ENCODE measurements at places on chromosomes 5 and 9.
A peak's percentile ranks its signal among the peaks of the same experiment; 100 is the strongest.

- DNase-seq = no peak
Measured at GRCh38 chr5:13956471-13956870, 12.0 kb upstream of the DNAH5 start.

DNA sequence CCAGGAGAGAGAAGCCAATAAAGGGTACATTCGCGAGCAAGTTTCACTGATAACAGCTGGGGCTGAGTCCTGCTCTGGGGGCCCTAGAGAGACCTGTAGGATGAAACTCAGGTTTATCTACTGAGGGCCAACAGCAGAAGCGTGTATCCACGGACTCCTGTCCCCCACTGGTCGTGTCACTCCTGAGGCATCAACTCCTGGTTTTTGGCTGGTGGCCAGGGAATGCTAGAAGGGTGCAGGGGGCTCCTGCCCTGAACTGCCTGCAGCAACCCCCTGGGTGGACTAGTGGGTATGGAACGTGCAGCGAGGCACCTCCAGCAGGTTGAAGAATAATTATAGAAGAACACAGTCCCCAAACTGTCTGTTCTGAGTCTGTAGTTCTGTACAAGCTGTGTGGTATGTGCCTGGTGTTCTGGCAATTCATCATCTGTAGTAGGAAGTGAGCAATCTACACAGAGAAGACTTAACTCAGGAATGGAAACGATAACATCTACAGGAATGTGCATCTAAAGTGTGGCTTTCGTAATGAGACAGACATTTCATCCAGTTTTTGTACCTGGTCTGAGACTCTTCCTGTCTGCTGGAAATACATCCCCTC is 64.5 kb upstream of the GNA14 start:
- peak; percentile 55 for DNase-seq

DNA sequence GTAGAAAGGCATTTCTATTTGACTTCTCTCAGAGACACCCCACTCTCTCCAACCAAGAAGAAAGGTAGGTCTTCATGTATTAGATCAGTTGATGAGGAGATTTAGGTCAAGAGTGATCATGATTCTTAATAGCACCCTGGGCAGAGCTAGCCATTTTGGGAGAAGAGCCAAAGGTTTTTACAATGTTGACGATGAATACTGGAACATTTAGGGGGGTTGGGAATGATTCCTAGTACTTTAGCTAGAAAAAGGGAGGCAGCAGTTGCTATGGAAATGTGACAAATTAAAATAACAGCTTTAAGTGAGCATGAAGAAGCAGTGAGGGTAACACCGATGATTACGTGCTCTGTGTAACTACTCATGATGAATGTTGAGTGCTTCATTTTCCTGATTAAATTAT is 9.5 kb upstream of the RPS23 start:
- DNase-seq = no peak

DNA sequence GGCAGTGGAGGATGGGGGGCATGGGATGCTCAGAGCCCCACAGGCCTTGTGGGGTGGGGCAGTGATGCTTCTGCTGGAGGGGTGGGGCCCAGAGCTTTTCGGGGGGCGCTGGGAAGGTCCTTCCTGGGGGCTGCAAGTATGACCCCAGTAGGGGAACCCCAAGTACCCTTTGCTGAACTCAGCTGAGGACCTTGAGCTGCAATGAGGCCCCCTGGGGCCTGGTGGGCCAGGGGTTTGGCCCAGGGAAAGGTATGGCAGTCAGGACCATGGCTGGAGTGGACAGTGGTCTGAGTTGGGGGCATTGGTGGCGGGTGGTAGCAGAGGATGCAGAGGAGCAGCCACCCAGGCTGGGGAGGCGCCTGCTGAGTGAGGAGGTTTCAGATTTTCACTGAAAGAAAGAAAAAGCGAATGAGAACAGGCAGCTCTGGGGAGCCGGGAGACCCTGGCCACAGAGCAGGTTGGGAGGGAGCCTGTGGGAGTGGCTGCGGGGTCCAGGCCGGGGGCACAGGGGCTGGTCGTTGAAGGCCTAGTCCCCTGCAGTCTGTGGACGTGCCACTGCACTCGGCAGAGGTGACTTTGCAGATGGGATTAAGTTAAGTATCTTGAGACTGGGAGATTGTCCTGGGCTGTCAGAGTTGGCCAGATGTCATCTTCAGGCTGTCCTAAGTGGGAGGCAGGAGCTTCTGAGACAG is 19.2 kb downstream of the WNK2 start:
- no peak for DNase-seq

DNA sequence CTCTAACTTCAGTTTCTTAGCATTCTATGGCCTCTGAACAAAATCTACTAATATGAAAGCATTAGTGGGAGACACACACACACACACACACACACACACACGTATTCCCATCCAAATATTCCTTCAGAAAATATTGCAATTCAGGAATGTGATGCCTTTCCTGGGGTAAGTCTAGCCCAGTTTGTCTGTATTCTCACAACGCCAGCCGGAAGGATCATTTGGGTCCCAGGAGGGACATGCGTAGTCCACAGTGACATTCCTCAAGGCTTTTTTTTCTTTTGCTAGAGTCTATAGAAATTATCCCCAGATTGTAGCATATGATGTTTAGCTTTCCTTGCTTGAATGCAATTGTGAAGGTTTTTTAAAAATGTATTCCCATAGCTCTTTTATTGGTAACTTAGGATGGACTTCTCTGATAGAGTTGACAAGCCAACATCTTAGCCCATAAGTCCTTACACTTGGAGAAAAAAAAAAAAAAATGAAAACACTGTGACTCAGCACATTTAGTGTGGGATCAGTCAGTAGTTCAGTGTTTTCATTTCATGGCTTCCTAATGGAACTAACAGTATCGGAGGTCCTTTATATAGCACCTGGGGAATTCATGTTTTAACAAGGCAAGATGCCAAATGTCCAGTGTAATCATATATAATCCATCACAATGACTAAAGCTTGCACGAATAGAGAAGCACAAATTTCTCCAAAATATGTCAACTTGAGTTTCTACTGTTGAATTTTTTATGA is 316.5 kb downstream of the DIRAS2 start:
- DNase-seq = no peak

GRCh38 chr9:69945671-69946141 is 97.9 kb upstream of the MAMDC2 start:
- peak; percentile 80 for DNase-seq

- DNase-seq = no peak
Measured at GRCh38 chr9:102631559-102631958, 363.6 kb upstream of the CYLC2 start.

GRCh38 chr5:65913519-65913918 is 12.9 kb upstream of the ERBIN start:
- peak; percentile 39 for DNase-seq

DNA sequence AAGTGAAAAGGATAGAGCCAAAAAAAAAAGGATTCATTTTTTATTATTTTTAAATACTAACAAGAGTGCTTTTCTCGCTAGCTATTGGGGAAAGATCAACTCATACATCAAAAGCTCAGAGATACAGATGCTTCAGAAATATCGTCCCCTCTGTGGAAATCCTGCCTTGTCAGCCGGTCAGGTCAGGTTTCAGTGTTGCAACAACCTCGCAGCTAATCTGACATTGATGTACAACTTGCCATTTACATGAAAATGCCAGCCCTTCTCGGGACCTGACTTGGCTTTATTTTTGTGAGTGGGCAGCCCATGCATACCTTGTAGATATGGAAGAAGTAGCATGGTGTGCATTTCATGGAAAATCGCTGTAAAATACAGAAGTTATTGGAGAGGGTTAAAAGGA is 358.8 kb upstream of the ADAMTS16 start:
- no peak for DNase-seq

- no peak for DNase-seq
Measured at GRCh38 chr9:27280860-27281259, 16.1 kb downstream of the EQTN start.

- DNase-seq = peak; percentile 96
Measured at GRCh38 chr5:138725153-138725817, 27.9 kb upstream of the CTNNA1 start.

DNA sequence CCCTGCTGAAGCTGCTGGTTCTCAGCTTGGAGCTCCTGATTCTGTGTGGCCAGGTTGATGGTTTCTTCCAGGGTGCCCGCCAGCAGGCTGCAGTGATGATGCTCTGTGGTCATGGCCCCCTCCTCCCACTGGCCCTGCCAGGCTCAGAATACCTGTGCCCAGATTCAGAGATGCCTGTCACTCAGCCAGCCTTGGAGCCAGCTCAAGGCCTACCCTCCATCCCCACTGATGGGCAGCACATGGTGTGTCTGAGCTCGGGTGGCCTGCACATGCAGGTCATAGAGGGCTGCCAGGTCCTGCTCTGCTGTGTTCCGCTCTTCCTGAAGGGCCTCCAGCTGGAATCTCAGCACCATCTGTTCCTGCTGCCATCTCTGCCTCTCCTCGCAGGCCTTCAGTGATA is 5.4 kb downstream of the SLC35A4 start:
- DNase-seq = no peak

- no peak for DNase-seq
Measured at GRCh38 chr9:36164989-36165388, 4.2 kb upstream of the CCIN start.

- no peak for DNase-seq
Measured at GRCh38 chr5:170579601-170580000, 75.8 kb downstream of the KCNIP1 start.

DNA sequence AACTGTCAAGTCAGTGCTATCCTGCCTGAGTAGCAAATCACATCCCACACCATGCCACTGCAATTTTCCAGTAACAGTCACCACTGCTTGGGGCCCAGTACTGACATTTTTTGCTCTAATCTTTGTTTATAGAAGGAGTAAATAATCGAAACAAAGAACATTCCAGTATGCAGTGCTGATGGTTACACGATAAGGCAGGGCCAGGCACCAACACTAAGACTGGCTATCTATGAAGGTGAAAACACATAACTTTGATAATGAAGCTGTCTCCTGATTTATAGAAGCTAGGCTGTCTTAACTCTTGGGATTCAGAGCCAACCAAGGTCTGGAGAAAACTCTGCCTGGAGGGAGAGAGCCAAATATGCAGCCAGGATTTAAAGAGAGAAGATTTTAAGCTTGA is 365.3 kb downstream of the BNC2 start:
- DNase-seq = peak; percentile 38

DNA sequence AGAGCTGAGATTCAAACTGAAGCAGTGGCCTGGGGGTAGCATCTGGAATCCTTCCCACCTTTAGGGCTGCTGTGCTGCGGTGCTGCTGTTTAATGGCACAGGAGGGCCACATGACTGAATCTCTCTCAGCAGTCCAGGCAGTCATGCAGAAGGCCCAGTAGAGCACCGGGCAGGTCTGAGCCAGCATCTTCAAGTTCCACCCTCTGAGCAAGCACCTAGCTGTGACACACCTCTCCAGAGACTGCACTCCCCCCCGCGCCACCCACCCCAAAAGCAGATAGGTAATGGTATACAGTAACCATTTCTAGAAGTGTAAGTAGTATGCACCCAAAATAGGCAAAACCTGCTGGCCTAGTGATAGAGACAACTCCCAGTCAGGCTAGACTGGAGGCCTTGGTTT is 8.2 kb downstream of the IL4 start:
- DNase-seq = no peak

GRCh38 chr5:53871050-53871449 is 310.6 kb downstream of the NDUFS4 start:
- DNase-seq = no peak

DNA sequence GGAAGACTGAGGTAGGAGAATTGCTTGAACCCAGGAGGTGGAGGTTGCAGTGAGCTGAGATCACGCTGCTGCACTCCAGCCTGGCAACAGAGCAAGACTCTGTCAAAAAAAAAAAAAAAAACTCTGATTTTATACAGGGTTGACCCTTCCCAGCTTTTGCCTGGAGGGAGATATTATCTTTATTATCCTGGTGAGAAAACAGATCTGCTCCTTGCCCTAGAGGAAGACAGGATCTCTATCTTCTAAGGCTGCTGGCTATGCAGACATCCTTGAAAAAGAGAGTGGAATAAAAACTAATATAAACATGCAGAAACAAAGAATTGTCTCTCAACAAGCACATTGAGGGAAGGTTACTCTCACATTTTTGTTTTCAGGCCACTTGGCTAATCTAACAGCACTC is 1503.4 kb upstream of the WWC1 start:
- DNase-seq = no peak

DNA sequence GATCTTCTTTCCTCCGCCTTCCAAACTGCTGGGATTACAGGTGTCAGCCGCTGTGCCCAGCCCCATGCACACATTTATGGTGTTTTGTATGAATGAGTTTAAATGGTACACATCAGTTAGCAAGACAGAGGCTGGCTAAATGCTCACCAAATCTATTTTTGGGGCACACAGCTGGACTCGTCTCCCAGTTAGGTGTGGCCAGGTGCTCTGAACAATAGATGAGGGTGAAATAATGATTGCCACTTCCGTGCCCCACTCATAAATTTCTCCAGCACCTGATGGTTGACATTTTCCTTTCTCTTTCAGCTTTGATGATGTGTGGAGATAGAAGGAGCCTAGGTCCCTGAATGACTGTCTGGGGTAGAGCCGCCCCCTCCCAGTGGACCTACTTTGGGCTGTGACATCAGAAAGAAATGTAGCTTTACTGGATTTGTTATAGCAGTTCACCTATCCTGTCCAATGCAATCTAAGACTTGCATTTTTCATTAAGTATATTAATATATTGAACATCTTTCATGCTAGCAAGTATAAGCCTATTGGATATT is 8.6 kb upstream of the RAPGEF1 start:
- DNase-seq = no peak

Data from fibroblast of gingiva (primary cell).